Cardiac muscle cell (in vitro differentiated cells and primary cell): ENCODE measurements at places on chromosomes 7 and 10.
A peak's percentile ranks its signal among the peaks of the same experiment; 100 is the strongest.

- H3K27me3 ChIP-seq, result no peaks in the 10 kb centered on the region
- no peaks in the 10 kb centered on the region for H3K4me1 ChIP-seq
- H3K4me3 ChIP-seq, result no peak overlapping the region
- DNase-seq, result no peak
Observed at GRCh38 chr7:142832417-142832816, 22.5 kb upstream of the EPHB6 start.

DNA sequence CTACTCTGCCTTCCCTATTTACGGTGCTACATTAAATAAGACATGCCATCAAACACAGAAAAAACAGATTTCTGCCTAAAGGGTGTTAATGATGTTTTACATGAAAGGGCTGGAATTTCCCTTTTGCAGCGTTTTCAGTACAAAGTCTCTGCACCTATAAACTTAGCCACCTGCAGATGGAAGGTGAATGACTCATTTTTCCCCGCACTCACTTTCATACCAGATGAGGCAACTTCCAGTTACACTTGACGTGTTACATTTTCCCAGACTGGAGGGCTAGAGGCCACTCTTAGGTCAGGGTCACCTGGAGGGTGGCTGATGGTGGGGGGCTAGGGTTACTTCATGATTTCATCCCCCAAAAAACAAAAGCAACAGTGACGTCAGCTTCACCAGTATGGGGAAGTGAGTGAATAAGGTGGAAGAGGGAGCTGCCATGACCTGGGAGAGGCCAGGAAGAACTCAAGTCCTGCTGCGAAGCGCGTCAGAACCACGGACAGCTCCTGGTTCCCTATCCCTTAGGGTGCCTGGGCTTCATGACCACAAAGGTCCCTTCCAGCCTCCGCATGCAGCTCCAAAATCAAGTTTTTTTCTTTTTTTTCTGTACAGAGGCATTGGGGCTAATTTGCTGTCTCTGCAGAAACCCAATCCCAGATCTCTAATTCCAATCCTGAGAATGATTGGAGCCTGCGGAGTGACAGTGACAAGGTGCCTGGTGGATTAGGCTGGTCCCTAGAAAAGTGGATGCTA, 94.0 kb downstream of the ADARB2 start:
- H3K27ac ChIP-seq, result no peak overlapping the region
- no peaks in the 10 kb centered on the region for H3K27me3 ChIP-seq
- H3K4me3 ChIP-seq, result no peak overlapping the region
- DNase-seq, result no peak

GRCh38 chr7:116630932-116631671, 40.9 kb upstream of the MET start:
- no peaks in the 10 kb centered on the region for H3K4me1 ChIP-seq
- no peaks in the 10 kb centered on the region for H3K36me3 ChIP-seq
- no peaks in the 10 kb centered on the region for H3K27me3 ChIP-seq
- no peak overlapping the region for H3K27ac ChIP-seq
- no peak overlapping the region for H3K4me3 ChIP-seq

GRCh38 chr10:7686351-7687171, 16.6 kb upstream of the ITIH2 start:
- H3K36me3 ChIP-seq, result no peaks in the 10 kb centered on the region
- no peaks in the 10 kb centered on the region for H3K4me1 ChIP-seq
- no peak overlapping the region for H3K4me3 ChIP-seq
- no peak for DNase-seq

DNA sequence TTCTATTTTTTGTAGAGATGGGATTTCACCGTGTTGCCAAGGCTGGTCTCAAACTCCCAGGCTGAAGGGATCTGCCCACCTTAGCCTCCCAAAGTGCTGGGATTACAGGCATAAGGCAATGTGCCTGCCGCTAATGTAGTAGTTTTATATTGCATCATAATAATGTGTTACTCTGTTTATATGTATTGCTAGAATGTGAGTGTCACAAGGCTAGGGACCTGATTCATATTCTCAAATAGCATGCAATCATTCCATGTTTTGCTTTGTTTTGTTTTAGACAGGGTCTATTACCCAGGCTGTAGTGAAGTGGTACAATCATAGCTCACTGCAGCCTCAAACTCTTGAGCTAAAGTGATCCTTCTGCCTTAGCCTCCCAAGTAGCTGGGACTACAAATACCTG, 13.5 kb downstream of the CCL26 start:
- no peak for DNase-seq
- no peak overlapping the region for H3K4me3 ChIP-seq
- H3K27me3 ChIP-seq, result no peaks in the 10 kb centered on the region

- H3K4me1 ChIP-seq, result no peaks in the 10 kb centered on the region
- no peaks in the 10 kb centered on the region for H3K27me3 ChIP-seq
- no peak overlapping the region for H3K4me3 ChIP-seq
- H3K36me3 ChIP-seq, result no peaks in the 10 kb centered on the region
Observed at GRCh38 chr10:1488970-1489548, 248.3 kb downstream of the ADARB2 start.

DNA sequence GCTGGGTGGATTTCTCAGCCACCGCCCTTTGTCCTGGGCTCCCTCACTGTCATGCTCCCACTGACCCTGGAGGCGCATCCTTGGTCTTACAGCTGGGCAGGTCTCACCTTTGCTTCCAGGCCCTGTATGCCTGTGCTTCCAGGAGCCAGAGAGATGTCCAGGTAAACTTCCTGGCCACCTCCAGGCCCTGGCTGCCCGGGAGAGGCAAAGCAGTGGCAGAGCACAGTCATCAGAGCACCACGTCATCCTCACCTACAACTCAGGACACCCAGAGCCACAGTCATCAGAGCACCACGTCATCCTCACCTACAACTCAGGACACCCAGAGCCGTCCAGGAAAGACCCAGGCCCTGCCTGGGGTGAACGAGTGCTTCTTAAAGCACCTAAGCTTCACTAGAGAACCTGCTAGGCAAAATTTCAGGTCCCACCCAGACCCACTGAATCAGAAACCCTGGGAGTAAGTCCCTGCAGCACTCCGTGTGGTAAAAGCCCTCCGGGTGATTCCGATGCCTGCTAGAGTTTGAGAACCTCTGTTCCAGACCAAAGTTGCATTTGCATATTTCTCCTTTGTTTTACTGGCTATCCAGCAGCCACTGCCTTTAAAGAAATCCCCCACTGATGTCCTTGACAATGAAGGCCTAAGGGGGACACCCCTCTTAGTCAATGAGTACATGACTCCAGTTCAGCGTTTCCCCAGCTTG, 62.3 kb downstream of the DLG5 start:
- no peak for DNase-seq
- H3K27me3 ChIP-seq, result no peaks in the 10 kb centered on the region
- peaks cover 3% of the 10 kb centered on the region for H3K36me3 ChIP-seq
- no peak overlapping the region for H3K4me3 ChIP-seq
- peak overlapping the region; percentile 23 for H3K27ac ChIP-seq

DNA sequence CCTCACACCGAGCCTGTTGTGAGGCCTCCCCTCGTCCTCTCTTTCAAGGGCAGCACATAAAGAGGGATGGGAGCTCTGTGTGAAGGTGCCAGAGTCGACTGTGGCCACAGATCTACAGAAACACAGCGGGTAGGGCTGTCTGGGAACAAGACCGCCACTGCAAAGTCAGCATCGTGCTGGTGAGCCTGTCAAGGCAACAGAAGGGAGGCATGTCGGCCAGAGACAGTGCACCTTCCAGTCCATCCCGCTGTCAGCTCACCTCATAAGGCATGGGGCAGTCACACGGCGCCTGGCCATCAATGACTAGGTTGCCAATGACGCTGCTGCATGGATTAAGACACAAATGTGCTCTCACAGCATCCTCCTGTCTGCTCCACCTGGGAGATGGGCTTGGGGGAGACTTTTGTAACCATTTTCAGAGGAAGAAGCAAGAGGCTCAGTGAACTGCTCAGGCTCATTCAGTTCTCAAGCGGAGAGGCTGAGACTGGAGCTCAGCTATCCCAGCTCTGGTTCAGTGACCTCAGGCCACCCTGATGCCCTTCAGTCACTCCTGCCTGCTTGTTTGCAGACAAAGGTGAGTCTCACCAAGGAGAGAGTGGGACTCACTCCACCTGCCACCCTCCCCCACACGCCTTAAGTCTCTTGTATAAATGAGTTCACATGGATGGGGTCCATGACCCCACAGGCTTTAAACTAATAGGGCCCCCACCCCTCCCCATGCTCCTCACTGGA, 125.5 kb downstream of the SORBS1 start:
- DNase-seq, result no peak
- H3K4me3 ChIP-seq, result no peak overlapping the region
- H3K36me3 ChIP-seq, result no peaks in the 10 kb centered on the region
- no peaks in the 10 kb centered on the region for H3K4me1 ChIP-seq

DNA sequence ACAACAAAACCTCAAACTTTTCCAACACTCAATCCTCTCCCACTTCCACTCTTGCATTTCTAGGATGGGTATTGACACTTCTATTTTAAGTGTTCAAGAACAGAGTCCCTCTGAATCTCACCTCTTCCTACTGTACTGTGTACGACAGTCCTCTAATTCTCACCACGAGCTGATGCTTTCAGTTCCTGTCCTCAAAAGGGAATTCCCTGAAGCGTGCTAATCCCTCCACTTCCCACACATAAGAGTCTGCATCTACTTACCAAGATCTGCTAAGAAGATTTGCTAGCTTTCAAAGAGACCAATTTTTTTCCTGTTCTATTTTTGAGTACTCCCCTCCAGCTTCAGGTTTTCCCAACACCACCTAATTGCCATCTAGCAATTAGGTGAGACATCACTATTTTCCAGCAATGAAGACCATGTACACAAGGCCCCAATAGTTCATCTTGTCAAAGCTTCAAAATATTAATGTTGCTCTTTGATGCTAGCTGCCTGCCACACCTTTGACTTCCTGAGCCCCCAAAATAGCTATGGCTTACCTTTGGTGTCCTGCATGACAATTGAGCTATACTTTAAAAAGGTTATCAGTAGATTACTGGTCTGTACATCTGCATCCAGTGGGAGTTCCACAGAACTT, 54.4 kb downstream of the ARMH3 start:
- H3K4me3 ChIP-seq, result no peak overlapping the region
- DNase-seq, result no peak
- H3K36me3 ChIP-seq, result peaks cover 7% of the 10 kb centered on the region
- no peaks in the 10 kb centered on the region for H3K27me3 ChIP-seq
- H3K4me1 ChIP-seq, result peaks cover 23% of the 10 kb centered on the region
- peak overlapping the region; percentile 5 for H3K27ac ChIP-seq

DNA sequence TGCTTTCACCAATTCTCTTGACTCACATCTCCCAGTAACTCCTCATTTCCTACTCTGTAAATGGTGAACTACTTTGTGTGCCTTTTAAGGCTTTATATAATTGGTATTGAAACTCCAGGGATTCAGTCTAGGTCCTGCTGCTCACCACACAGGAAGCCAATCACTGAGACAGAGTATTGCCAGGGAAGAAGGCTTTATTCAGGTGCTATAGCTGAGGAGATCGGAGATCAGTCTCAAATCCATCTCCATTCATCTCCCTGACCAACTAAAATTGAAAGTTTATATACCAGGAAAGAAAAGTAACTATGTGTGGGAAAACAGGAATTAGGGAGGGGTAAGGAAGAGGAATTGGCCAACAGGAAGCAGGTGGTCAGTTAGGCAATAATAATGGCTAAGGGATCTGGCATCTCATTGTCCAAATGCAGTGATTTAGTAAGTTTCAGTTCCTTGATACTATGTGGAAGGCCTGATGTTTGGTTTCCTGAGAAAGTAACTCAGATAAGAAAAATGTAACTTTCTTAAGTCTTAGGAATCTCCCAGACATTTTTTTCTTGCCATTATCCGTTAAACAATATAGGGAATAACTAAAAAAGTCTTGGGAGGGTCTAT, 10.2 kb upstream of the SDHAF3 start:
- no peaks in the 10 kb centered on the region for H3K36me3 ChIP-seq
- H3K27ac ChIP-seq, result no peak overlapping the region
- DNase-seq, result peak; percentile 44
- H3K27me3 ChIP-seq, result no peaks in the 10 kb centered on the region
- H3K4me3 ChIP-seq, result no peak overlapping the region

GRCh38 chr7:137151041-137151689, 192.4 kb downstream of the PTN start:
- peaks cover 28% of the 10 kb centered on the region for H3K4me1 ChIP-seq
- no peak overlapping the region for H3K4me3 ChIP-seq
- H3K36me3 ChIP-seq, result no peaks in the 10 kb centered on the region

GRCh38 chr10:71213761-71214440, 1.5 kb downstream of the UNC5B start:
- DNase-seq, result peak; percentile 63
- peak overlapping the region; percentile 96 for H3K4me3 ChIP-seq
- no peaks in the 10 kb centered on the region for H3K36me3 ChIP-seq
- peak overlapping the region; percentile 86 for H3K27ac ChIP-seq

GRCh38 chr7:118214833-118215182, 9.7 kb upstream of the ANKRD7 start:
- H3K36me3 ChIP-seq, result no peaks in the 10 kb centered on the region
- no peaks in the 10 kb centered on the region for H3K4me1 ChIP-seq
- H3K27me3 ChIP-seq, result no peaks in the 10 kb centered on the region
- DNase-seq, result no peak
- H3K27ac ChIP-seq, result no peak overlapping the region

DNA sequence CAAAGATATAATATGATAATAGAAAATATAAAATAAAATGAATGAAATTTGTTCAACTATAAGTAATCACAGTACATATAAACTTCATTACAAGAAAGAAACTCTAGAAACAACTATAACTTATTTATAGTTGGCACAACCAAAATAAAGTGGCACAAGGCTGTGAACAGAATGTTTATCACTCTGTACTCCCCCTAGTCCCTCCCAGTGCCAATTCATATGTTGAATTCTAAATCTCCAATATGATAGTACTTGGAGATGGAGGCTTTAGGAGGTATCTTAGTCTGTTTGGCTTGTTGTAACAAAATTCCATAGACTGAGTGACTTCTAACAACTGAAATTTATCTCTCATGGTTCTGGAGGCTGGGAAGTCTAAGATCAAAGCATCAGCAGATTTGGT, 145.0 kb upstream of the TMEM229A start:
- H3K4me3 ChIP-seq, result no peak overlapping the region
- no peak overlapping the region for H3K27ac ChIP-seq
- H3K4me1 ChIP-seq, result no peaks in the 10 kb centered on the region

DNA sequence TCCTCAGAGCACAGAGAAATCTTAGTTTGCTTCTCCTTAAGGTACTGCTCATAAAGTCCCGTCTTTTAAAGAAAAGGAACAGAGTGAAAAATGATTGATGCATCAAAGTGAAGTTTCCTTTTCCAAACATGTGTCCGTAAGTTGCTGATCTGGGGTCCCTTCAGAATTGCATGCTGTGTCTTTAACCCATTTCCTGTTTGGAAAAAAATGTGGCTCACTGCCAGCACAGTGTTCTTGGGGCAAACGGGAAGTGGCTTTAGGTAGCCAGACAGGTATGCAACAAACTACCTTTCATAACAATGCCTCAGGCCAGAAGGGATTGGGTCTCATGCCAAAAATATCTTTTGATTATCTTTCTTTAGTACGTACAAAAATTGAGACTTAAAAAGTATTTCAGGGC, 50.9 kb downstream of the TFAM start:
- no peak for DNase-seq
- H3K27ac ChIP-seq, result no peak overlapping the region
- H3K4me3 ChIP-seq, result no peak overlapping the region
- peaks cover 9% of the 10 kb centered on the region for H3K4me1 ChIP-seq
- no peaks in the 10 kb centered on the region for H3K27me3 ChIP-seq
- no peaks in the 10 kb centered on the region for H3K36me3 ChIP-seq

- H3K4me1 ChIP-seq, result no peaks in the 10 kb centered on the region
- H3K27ac ChIP-seq, result no peak within 1 kb of the TSS
- no peaks in the 10 kb centered on the region for H3K36me3 ChIP-seq
- peak within 1 kb of the TSS; percentile 27 for H3K4me3 ChIP-seq
- H3K27me3 ChIP-seq, result peaks cover 76% of the 10 kb centered on the region
Observed at GRCh38 chr10:93601146-93601773, at the start of gene RBP4. Gene RBP4, minus strand, starts transcription at chr10:93601235. Its CDS starts 207 bp downstream, at chr10:93601028.
